ENCODE measurements at places on chromosomes 12 and 14. TPM values are rescaled to one million over a fixed set of nuclear protein-coding genes. Genes with fewer than 3 reads are reported as not detected.

DNA sequence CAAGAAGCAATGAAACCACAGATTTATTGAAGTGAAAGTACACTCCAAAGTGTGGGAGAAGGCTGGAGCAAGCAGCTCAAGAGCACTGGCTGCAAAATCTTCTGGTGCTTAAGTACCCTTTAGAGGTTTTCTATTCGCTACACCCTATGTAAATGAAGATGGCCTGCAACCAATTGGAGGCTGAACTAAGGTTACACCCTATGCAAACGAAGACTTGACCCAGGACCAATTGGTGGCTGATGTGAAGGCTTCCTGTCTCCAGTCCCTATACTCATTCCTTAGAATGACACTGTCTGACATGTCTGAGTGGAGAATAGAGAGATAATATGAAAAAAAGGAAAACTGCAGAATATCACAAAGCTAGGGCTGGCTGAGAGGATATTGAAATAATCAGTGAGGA lies 57.2 kb downstream of the ALG10B start:
- no peak for DNase-seq

- DNase-seq: no peak
Observed at GRCh38 chr14:88941414-88941813, 117.0 kb downstream of the TTC8 start.

GRCh38 chr12:70242695-70243509 lies at the start of gene CNOT2:
TSS of gene CNOT2 (plus strand) at chr12:70243433. CDS start at chr12:70278227, 34,794 bp downstream.
- peak; percentile 91 for DNase-seq

DNA sequence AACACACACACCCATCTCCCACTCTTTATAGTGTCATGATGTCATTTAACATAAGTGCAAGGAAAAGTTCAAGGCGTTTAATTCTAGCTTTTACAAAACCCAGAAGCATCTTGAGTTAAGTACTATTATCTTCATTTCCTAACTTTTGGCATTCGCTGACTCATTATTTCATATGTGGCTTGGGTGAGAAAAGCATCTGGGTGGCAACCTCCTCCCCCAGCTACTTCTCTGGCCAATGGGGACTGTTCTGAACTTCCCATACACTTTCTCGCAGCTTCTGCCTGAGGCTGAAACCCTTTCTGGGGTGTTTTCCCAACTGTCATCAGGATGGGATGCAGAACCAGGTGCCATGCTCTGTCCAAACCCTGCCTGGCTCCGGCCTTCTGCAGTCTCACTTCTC lies 2.8 kb upstream of the MARK3 start:
- no peak for DNase-seq

DNA sequence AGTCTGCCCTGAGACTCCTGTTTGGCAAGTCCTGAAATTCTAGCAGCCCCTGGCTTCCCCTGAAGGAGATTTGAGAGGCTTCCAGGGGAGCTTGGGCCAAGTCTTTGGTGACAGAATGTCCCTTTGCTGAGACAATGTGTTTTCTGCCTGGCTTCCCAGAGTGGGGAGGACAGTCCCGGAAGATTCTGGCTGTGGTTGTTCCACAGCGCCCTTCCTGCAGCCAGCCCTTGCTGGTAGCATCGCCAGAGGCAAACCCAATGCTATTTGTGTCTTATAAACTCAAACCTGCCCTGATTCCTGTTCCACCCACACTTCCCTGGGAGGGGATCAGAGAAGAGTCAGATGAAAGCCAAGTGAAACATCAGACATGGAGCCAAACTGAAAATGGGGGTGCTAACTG lies 56.4 kb upstream of the OAS1 start:
- DNase-seq: no peak

DNA sequence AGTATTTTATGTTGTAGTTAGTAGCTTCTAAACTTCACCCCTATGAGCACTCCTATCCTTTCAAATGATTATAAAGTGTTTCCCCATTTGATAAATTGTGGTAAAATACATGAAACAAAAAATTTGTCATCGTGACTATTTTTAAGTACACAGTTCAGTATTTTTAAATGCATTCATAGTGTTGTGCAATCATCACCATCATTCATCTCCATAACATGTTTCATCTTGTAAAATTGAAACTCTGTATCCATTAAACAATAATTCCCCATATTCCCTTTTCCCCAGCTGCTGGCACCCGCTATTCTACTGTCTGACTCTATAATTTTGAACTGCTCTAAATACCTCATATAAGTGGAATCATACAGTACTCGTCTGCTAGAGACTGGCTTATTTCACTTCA lies 52.5 kb downstream of the ATP23 start:
- no peak for DNase-seq

Gene LIN7A
- 2.6 TPM for total RNA-seq

Gene GLT8D2
- 14.2 TPM for total RNA-seq

Gene AQP6
- total RNA-seq: 0.29 TPM

All from adrenal gland (tissue), 19 donors.